ENCODE measurements at places on chromosomes 13 and 19. TPM values are rescaled to one million over a fixed set of nuclear protein-coding genes. Genes with fewer than 3 reads are reported as not detected.
A peak's percentile ranks its signal among the peaks of the same experiment; 100 is the strongest.

DNA sequence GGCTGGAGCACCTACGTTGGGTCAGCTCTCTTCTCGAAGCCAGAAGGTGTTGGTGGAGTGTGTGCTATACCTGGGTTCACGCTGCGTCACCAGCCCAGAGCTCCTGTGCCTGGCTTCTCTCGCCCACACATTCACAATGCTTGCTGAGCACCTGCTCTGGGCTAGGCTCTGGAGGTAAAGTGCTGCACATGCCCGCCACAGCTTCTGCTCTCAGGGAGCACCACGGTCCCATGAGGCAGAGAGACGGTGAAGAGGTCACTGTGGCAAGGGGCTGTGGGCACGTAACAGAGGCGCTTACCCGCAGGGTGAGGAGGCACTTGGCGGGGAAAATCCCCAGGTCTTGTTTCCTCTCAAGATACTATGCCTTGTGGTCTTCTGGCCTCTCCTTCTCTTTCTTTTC lies 174.2 kb downstream of the TEX29 start:
- no peak for DNase-seq

DNA sequence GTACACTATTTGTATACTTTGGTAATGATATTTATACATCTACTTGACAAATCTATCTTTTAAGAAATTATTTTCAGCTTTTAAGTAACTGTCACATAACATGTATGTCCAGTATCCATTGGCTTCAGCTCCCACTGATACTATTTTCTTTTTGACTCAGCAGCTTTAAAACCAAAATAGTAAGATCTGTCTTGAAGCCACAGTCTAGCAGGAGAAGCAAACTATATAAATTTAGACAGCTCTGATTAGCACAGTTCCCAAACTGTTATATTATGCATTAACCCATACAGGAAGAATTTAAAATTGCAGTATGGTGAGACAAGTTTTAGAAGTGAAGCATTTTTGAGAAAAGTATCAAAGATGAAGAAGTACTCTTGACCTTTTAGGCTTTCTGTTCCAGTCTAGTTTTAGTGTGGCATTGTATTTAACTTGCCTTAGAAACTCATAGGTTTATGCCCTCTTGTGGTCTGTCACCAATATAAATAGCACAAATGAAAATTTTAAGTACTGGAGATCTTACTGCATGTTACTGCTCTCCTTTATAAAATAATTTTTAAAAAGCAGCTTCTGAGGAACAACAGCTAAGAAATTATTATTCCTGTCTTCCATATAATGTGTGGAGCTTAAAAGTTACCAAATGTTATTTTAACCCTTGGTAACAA lies 24.7 kb downstream of the URI1 start:
- DNase-seq = no peak

DNA sequence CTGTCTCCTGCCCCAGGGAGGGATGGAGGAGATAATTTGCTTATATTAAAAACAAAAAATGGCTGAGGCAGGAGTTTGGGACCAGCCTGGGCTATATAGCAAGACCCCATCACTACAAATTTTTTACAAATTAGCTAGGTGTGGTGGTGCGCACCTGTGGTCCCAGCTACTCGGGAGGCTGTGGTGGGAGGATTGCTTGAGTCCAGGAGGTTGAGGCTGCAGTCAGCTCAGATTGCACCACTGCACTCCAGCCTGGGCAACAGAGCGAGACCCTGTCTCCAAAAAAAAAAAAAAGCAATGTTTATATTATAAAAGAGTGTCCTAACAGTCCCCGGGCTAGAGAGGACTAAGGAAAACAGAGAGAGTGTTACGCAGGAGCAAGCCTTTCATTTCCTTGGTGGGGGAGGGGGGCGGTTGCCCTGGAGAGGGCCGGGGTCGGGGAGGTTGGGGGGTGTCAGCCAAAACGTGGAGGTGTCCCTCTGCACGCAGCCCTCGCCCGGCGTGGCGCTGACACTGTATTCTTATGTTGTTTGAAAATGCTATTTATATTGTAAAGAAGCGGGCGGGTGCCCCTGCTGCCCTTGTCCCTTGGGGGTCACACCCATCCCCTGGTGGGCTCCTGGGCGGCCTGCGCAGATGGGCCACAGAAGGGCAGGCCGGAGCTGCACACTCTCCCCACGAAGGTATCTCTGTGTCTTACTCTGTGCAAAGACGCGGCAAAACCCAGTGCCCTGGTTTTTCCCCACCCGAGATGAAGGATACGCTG lies 184.0 kb downstream of the KDM4B start:
- DNase-seq = no peak

GRCh38 chr19:7981199-7981598 lies 24.2 kb downstream of the ELAVL1 start:
- no peak for DNase-seq

COL4A2 gene
- polyA plus RNA-seq = 483 TPM

DNAJC15 gene
- 14.1 TPM for polyA plus RNA-seq

- DNase-seq = no peak
Observed at GRCh38 chr19:45254044-45254531, 3.0 kb downstream of the MARK4 start.

ZNF415 gene
- polyA plus RNA-seq = 21.3 TPM

CASP14 gene
- not detected for polyA plus RNA-seq

DNA sequence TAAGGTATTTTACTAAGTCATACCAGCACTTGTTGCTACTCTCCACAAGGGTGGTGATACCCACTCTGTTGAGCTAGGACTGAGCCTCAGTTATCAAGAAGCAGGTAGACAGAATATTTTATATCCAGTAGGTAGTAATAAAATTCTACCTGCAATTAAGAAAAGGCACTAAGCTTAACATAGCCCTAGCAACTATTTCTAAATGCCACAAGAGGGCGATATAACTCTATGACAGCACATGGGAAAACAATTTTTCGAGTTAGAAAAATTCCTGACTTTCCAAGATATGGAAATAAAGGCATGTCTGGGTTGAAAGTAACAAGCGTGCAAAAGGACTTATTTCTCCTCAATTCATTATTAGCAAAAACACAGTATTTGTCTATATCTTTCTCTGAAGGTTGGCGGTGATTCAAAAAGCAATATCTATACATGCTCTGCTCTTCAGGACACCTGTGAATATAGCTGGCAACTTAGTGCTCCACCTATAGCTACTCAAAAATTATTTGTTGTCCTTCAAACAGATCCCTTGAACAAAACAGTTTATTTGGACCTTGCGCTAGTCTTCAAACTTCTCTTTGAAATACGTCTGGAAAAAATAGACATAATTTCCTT lies 14.7 kb downstream of the CCDC169 start:
- peak; percentile 38 for DNase-seq

DNA sequence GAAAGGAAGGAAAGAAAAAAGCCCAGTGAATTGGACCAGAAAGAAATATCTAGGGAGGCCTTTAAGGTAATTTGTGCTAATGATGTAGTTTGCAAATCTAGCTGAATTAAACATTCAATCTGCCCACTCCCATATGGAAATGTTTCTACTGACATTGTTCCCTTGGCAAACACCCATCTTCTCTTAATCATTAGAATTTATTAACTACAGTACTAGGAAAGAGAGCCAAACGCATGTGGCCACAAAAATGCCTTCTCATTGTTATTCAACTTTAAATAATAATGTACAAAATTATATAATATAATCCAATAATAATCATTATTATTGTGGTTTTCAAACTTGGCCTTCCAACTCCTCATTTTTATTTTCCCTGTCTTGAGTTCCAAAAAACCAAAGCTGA lies 234.7 kb downstream of the NHLRC3 start:
- no peak for DNase-seq

UPK1A gene
- polyA plus RNA-seq = 0.22 TPM

GRCh38 chr19:7540761-7541474 lies 5.4 kb downstream of the PNPLA6 start:
- DNase-seq = no peak

DNA sequence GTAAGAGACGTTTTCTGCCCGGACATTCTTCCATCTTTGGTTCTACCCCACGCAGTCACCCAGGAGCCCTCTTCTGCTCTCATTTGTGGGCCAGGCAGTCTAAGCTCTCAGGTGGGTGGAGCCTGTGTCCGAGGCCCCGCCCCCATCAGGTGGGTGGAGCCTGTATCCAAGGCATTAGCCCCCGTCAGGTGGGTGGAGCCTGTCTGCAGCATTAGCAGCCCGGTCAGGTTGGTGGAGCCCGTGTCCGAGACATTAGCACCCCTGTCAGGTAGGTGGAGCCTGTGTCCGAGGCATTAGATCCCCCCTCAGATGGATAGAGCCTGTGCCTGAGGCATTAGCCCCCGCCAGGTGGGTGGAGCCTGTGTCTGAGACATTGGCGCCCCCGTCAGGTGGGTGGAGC lies 45.5 kb upstream of the C13orf46 start:
- no peak for DNase-seq

- DNase-seq = no peak
Observed at GRCh38 chr19:29697523-29698261, 17.4 kb downstream of the C19orf12 start.

- DNase-seq = no peak
Observed at GRCh38 chr13:113192902-113193301, 15.6 kb downstream of the PCID2 start.

GRCh38 chr13:37382146-37382545 lies 216.4 kb downstream of the POSTN start:
- DNase-seq = no peak

GRCh38 chr13:93966267-93966936 lies 513.1 kb downstream of the DCT start:
- DNase-seq = no peak

- DNase-seq = no peak
Observed at GRCh38 chr13:99078017-99078771, 100.3 kb upstream of the DOCK9 start.

ATP12A gene
- polyA plus RNA-seq = 0.21 TPM

- no peak for DNase-seq
Observed at GRCh38 chr13:109366525-109366924, 419.9 kb downstream of the IRS2 start.

DNA sequence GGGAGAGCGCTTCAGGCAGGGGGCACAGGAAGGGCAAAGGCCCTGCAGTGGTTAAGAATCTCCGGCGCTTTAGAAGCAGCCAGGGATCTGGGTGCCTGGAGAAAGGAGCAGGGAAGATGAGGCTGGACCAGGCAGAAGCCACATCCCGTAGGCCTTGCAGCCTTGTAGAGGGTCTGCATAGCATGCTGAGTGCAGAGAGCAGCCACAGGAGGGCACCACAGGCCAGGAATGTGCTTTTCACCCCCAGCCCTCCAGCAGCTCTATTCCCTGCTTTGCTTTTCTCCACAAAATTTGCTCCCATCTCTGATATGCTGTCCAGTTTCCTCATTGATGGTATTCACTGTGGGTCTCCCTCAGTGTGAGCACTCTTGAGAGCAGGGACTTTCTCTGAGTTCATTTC lies 5.7 kb downstream of the WDR62 start:
- DNase-seq = no peak

ZFR2 gene
- 0.24 TPM for polyA plus RNA-seq

DNA sequence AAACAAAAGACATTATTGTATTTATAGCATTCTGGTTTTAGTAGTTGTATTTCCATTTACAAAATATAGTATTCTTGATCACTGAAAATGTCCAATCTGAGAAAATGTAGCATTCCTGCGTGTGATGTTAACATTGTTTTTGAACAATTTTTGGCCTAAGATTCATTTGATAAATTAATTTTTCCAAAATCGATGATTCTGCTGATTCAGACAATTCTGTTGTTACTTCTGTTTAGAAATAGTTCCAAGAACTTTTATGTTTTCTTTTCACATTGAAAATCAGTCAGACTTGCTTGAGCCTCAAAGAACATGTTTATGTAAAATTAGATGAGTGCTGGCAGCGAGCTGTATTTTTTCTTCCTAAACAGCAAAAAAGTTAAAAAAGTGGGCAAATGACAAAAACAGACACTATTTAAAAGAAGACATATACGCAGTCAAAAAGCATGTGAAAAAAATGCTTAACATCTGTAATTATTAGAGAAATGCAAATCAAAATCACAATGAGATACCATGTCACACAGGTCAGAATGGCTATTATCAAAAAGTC lies 804.5 kb upstream of the MIR17HG start:
- no peak for DNase-seq

GFY gene
- not detected for polyA plus RNA-seq

- no peak for DNase-seq
Observed at GRCh38 chr13:79267560-79267959, 138.5 kb downstream of the RBM26 start.

TJP3 gene
- 12.2 TPM for polyA plus RNA-seq

GRCh38 chr13:109651854-109652253 lies 134.5 kb downstream of the IRS2 start:
- DNase-seq = no peak
